ENCODE measurements at places on chromosomes 2 and 18.

DNA sequence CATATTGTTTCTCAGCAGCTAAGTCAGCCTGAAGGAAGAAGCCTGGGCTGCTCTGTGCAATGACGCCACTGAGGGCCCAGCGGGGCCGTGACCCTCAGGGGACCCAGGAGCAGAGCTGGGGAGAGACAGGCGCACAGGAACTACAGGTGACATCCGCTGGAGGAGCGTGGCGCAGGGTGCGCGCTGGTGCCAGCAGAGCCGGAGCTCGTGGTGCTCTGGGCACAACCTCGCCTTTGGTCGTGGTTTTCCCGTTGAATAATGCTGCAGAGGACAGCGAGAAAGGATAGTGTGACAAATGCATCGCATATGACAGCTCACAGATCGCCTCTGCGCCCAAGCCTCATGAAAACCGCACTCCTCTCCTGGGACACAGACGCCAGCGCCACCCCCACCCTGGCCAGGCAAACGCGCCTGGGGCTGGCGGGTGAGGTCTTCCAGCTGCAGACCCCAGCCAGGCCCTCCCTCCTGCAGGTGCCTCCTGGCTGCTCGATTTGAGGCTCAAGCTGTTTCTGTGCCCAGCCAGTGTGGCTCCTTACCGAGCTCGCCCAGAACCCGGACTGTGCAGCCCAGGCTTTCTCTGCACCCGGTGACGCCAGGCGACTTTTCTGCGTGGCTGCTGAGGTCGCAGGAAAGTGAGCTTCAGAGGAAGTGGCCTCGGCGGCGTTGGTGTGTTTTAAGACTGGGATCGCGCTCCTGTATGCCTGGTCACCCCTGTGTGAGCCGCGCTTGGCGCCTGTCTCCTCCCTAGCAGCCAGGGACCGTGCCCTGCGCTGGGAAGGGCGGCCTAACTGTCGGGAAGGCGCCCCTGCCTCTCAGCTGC is 583.1 kb upstream of the HS6ST1 start:
- no peak for DNase-seq

GRCh38 chr18:52950155-52950554 is 610.2 kb downstream of the DCC start:
- peak; percentile 45 for DNase-seq

DNA sequence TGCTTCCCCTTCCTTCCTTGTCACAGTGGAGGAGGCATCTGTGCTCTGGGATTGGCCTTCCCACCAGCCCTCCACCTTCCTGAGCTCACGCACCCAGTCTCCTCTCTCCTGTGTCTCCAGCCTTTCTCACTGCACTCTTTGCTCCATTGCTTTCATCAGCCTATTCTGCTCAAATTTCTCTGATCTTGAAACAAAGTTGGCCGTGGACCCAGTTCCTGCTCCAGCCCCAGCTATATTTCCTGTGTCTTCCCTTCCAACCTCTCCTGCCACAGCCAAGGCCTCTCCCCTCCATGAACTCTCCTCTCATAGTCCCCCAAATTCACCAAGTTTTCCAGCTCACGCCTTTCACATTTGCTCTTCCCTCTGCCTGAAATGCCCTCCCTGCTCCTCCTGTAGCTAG is 226.6 kb upstream of the AGAP1 start:
- DNase-seq, result no peak

GRCh38 chr18:24262087-24262486 is 123.2 kb downstream of the CABYR start:
- no peak for DNase-seq

DNA sequence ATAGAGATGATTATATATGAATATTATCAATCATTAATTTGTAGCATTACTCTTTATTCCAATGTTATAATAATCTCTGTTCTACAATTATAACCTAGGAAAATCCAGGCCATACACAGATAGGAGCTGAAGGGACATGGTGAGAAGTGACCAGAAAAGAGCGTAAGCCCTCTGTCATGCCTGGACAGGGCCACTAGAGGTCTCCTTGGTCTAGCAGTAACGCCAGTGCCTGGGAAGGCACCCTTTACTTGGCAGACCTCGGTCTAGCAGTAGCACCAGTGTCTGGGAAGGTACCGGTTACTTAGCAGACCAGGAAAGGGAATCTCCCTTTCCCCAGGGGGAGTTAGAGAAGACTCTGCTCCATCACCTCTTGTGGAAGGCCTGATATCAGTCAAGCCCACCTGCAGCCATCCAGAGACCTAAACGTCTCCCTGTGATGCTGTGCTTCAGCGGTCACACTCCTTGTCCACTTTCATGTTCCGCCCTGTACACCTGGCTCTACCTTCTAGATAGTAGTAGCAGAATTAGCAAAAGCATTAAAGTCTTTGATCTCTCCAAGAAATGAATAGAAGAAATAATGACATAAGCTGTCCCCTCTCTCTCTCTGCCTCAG is 447.5 kb upstream of the FSIP2 start:
- DNase-seq, result peak; percentile 75

- DNase-seq, result no peak
These were observed 115.0 kb downstream of the CELF4 start for GRCh38 chr18:37450434-37451132.

DNA sequence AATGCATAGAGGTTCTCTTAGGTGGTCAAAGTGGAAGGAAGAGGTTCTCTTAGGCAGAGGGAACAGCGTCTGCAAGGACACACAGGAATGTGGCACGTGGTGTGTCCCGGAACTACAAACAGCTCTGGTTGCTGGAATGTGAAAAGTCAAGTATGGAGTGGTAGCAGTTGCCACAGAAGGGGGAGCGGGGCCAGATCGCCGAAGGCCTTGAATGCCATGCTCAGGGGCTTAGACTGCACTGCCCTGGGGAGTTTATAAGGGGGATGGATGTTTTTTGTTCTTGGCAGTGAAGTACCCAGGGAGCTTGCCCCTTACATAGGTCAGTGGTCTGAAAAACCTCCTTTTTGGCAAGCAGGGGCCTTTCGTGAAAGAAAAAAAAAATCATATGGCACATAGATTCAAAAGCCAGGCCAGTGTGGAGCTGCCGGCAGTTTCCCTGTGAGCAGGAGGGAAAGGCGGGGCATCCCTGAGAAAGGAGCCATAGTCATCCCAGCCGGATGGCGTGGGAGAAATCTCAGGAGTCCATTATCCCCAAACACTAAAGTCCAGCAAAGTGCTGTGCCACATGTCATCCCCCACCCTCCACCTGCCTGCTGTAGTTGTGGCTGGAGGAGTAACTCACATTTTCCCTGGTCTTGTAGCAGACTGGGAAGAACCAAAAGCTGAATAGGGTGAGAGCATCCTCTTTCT is 45.4 kb downstream of the GORASP2 start:
- peak; percentile 48 for DNase-seq

GRCh38 chr18:8938817-8939216 is 163.7 kb upstream of the NDUFV2 start:
- DNase-seq, result no peak

- no peak for DNase-seq
These were observed 191.3 kb downstream of the MYO3B start for GRCh38 chr2:170369228-170369627.

- DNase-seq, result no peak
These were observed 43.4 kb downstream of the LHCGR start for GRCh38 chr2:48712151-48712550.

DNA sequence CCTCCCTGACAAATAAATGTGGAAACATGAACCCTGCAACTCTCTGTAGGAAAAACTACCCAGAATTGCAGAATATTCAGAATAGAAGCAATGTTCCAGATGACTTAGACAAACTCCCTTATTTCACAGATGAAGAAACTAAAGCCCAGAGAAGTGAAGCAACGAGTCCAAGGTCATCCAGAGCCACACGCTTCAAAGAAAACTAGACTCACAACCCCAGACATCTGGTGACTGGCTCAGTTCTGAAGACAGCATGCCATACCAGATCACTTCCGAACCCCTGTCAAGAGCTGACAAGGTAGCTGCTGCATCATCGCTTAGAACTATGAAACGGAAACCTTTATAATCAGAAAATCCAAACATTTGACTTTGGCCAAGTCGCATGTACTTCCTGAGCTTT is 101.3 kb downstream of the PID1 start:
- DNase-seq, result no peak
